ENCODE measurements at places on chromosomes 6 and 20.

DNA sequence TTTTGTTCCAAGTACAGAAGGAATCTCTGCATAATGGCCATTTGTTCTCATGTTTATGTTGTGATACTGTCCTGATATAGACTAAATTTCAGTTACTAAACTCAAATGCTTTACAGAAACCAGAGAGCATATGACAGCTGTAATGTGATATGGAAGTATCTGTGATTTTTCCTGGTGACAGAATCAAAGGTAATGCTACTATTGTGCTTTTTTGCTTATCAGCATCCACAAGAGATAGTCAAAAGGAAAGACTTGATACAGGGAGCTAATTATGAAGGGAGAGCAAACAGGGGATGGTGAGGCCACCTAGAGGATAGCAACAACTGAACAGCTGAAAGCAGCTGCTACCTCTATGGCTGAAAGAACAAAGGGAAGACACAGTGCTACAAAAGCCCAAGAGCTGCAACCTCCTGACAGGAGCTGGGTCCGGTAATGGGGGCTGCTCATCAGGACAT is 181.4 kb downstream of the PHF3 start:
- DNase-seq = no peak

GRCh38 chr6:83574783-83575182 is 62.4 kb downstream of the PRSS35 start:
- no peak for DNase-seq

- no peak for DNase-seq
Measured at GRCh38 chr6:157962601-157963302, 18.9 kb upstream of the SYNJ2 start.

GRCh38 chr20:57420571-57421252 is 29.5 kb downstream of the RBM38 start:
- no peak for DNase-seq

DNA sequence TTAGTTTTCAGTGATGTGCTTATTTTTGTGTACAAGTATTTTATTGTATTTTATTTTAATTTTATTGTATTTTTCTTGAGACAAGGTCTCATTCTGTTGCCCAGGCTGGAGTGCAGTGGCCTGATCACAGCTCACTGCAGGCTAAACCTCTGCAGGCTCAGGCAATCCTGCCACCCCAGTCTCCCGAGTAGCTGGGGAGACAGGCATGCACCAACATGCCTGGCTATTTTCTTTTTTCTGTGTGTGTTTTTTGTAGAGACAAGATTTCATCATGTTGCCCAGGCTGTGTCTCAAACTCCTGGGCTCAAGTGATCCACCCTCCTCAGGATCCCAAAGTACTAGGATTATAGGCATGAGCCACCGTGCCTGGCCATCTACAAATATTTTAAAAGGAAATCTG is 146.3 kb downstream of the MANEA start:
- DNase-seq = no peak

DNA sequence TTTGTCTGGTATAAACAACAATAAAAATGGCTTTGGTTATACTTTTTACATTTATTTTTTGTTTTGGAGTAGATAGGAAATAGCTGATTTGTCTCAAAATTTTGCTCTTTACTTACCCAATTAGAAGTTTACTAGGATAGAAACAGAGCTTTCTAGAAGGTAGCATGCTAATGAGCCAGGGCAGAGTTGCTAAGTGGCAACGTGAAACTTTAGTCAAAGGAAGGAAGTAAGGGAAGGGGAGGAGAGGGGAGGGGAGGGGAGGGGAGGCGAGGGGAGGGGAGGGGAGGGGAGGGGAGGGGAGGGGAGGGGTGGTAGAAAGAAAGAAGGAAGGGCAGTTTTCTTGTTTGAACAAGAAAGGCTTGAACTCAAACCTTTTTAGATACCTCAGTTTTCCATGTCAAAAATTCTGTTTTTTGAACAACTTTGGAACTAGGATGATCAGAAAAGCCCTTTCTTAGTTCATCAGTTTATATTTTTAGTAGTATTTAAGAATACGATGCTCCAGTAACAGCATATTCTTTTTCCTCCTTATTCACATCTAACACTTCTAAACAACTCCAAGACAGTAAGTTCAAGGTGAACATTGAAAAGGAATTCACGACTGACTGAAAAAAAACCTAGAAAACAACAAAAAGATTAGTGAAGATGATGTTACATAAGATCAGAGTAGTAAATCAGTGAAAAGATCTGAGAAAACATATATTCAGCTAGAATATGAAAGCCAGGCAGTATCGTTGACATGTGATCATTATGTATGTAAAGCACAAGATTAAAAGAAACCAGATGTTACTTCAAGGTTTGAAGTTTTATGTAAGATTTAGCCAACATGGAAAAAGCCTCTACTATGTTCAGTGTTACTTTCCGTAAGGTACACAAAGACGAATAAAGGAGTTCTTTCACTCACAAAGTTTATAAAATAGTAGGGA is 263.4 kb downstream of the ARHGAP18 start:
- DNase-seq = no peak

Data from NCI-H2081 treated with DMSO at 0.1 percent for 48 hours (cell line).